Activated T-cell treated with anti-CD3 and anti-CD28 coated beads, Interleukin-2, amount 50 U/mL, for 72 hours (primary cell): ENCODE measurements at places on chromosomes 16 and 17.

DNA sequence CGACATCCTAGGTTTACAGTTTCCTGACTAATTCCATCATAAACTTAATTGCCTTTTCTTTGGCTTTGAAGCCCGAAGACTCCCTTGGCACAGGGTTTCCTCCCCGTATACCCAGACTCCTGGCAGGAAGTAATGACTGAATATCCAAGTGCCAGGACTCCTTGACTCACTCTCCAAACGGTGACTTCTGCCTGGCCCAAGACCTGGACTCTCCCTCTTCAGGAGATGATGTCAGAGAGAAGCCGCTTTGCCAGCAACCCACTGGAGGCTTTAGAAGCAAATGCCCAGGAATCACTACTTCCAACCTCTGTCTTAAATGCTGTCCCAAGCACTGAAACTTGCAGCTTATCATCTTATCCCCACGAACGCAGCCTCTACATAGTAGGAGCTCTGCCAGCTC lies 146.5 kb downstream of the RGS9 start:
- DNase-seq: no peak

DNA sequence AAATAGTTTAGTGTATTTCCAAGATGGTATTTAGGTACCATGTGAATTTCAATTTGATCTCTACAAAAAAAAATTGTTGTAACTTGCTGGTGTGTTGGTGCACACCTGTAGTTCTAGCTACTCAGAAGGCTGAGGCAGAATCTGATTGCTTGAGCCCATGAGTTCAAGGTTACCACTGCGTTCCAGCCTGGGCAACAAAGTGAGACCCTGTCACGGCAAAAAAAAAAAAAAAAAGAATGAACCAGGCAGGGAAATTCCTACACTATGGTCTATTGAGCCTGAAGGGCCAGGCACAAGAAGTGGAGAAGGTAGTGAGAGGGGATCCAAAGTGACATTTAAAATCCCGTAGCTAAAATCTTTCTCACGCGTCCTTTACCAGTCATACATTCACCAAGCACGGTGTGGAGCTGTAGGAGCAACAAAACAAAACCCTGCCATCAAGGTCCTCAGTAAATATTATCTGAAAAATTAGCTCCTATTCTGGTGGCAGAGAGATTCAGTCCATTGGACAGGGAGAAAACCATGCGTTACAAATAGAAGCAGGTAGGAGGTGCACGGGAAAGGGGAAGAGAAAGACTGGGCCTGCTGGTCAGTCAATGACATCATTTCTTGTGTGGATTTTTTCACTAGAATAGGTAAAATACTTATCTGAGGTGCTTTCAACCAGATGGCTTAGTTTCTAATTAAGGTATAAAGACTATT lies 27.3 kb downstream of the TXNDC11 start:
- DNase-seq: no peak

DNA sequence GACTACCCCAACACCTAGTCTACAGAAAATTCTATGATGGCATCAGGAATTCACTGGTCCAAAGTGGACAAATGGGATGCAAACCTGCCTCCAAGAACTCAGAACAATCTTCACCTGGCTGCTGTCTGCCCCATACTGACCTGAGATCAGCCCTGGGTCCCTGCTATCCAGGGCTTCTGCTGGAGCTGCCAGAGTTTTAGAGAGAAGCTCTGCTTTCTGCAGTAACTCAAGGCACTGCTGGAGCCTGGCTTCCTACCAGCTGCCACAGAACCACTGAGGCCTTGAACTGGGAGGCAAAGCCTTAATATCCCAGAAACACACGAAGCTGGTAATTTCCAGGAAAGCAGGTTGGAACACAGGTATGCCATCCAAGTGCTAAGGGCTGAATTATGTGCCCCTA lies 7.5 kb downstream of the TMEM170A start:
- no peak for DNase-seq

DNA sequence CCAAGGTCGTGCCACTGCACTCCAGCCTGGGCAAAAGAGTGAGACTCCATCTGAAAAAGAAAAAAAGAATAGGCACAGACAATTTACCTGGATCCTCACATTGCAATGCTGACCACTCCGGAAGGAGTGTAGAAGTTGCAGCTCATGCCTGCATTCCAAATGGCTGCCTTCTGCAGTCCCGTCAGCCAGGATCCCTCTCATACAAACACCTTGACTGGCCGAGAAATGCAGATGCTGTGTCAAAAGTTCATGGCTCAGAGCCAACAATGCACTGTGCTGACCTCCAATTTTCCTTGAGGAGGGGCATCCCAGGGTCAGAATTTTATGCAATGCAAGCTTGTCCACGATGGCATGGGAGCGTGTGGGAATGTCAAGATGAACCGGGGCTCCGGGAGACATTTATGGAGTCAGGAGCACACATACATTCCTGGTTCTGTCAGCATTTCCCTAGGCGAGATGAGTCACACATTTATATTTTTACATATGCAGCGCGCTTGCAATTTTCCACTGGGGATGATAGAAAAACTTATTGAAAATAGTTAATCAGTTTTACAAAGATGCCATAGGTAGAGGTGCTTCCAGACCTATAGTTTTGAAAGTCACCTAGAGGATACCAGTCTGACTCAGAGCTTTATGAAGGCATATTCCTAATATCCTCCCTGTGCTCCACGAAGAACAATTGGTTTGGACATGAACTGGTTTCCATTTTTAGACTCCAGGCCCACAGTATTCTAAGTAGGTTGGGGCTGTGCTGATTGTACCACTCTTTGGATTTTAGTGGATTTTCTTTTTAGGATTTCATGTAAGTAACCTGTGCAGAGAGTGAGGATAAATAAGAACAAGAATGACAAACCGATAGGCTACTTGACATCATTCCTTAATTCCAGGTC lies 614.6 kb downstream of the MAF start:
- DNase-seq: no peak

GRCh38 chr17:2705888-2706795 lies 5.4 kb downstream of the CLUH start:
- DNase-seq: no peak

- no peak for DNase-seq
Observed at GRCh38 chr17:36629970-36630502, 28.7 kb downstream of the MRM1 start.

DNA sequence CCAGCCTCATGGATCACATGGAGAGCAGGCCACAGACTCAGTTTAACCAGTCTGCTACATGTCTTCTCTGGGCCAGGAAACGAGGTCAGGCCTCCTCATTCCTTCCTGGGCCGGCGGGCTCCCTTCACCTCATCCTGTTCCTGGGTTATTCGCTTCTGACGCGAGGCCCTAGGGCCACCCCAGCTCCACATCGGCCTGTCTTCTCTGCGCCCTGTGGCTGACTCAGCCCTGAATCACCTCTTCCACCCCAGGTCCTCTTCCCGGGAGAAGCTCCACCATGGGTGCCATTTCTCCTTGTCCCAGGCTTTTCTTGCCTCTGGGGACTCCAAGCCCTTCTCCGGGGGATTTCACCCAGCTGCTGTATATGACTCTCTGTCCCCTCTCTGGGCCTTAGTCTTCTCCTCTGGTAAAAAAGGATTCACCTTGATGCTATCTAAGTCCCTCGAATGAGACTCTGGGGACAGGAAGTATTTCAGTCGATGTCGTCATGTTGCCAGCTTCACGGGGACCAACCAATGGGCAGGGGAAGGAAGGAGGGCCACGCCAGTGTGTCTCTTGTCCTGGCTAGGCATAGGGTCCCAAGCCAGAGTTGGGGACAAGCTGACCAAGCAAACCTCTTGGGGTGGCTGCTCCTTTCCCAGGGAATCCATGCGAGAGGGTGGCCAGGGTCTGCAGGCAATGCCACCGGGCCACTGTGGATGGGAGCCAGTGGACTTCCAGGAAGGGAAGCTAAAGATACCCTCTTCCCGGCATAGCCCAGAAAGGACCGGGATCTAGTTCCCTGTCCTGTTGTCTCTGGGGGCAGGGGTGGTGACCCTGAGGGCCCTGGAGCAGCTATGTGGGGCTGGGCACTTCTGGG lies 58.7 kb downstream of the SOCS3 start:
- peak; percentile 20 for DNase-seq

DNA sequence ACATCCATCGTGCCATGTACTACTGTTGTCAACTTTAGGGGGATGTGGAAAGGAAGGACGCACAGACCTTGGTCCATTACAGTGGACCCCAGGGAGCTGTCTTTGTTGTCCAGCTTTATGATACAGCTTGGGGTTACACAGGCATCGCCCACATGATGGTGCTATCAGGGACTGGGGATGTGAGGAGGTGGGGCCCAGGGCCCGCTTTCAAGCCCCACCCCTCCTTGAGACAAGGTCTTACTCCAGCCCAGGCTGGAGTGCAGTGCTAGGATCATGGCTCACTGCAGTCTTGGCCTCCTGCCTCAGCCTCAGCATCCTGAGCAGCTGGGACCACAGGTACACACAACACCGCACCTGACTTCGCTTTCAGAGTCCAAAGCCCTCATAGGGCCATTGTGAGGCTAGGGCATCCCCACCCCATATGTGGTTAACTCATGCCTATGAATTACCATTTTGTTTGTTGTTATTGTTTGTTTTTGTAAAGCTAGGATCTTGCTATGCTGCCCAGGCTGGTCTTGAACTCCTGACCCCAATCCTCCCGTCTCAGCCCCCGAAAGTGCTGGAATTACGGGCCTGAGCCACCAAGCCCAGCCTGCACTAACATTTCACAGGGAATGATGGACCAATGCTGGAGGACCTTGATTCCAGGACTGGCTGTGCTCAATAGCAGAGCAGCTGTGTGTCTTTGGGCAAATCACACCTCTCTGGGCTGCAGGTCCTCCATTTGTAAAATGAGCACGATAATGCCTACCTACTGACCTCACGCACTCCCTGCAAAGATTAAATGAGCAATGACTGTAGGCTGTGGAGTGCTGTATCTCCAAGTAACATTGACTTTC lies 17.2 kb downstream of the ST3GAL2 start:
- no peak for DNase-seq

DNA sequence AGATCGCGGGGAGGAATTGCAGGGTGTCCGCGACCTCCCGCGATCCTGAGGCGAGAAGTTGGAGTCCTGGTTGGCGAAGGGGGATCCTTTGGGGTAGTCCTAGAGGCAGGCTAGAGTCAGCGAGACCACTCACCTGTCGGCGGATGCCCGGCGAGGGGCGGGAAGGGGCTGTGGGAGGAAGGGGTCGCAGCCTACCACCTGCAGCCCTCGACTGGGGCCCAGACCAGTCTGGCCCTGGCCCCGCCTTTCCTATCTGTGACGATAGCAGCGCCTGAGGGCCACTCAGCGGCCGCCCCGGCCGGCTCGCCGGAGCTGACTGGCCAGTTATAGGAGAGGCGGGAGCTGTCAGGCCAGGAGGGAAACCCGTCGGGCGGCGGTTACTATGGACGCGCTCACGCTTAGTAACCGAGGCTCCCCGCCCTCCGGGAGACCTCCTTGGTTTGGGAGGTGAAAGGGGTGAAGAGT lies at the start of gene TEKT3:
TEKT3 (minus strand) TSS at position 213 of the 465 bp plus-strand sequence. CDS start 10,012 bp downstream, outside the sequence.
- DNase-seq: peak; percentile 18

- no peak for DNase-seq
Observed at GRCh38 chr16:54341892-54342776, 55.5 kb upstream of the IRX3 start.

DNA sequence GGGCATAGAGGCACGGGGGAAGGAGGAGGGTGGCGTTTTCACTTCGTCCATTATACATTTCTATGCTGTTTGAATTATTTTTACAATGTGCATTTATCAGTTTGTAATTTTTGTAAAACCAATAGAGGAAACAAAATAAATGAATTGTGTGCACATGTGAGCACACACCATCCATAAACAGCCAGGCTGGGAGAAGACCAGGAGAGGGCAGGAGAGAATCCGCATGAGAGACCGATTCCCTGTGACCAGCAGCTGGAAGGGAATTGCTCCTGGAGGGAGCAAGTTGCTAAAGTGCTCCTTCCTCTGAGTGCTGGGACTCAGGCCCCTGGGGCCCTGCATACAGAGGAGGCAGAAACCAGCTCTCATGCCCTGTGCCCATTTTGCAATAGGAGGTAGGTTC lies 126.0 kb downstream of the ABCC12 start:
- no peak for DNase-seq

- DNase-seq: peak; percentile 33
Observed at GRCh38 chr17:66165537-66166123, 26.3 kb downstream of the CEP112 start.

- peak; percentile 93 for DNase-seq
Observed at GRCh38 chr17:57463103-57463885, 207.0 kb downstream of the MSI2 start.

- DNase-seq: no peak
Observed at GRCh38 chr17:4354862-4355514, 11.5 kb downstream of the UBE2G1 start.

GRCh38 chr16:84914273-84914672 lies 94.5 kb downstream of the CRISPLD2 start:
- DNase-seq: no peak

DNA sequence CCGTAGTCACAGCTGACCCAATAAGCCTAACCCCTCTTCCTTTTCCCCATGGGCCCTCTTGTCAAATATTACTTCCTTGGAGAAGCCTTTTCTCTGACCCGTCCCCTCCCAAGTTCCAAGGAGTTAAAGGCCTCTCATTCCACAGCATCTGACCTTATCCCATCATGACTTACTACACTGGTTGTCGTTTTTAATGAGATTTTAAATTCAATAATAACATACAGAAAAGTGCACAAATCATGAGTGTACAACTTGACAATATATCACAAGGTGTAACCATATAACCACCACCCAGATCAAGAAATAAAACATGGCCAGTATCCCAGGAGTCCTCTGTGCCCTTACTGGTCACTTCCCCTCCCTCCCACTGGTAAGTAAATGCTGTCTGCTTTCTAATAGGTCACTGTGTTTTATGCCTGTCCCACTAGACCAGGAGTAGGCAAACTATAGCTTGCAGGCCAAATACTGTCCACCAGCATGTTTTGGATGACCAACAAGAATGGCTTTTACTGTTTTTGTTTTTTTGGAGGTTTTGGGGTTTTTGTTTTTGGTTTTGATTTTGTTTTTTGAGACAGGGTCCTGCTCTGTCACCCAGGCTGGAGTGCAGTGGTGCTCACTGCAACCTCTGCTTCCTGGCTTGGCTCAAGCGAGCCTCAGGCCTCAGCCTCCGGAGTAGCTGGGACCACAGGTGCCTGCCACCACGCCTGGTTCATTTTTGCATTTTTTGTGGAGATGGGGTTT lies 1.2 kb upstream of the FDXR start:
- DNase-seq: no peak

GRCh38 chr16:11405331-11406176 lies 60.3 kb downstream of the RMI2 start:
- DNase-seq: peak; percentile 61

DNA sequence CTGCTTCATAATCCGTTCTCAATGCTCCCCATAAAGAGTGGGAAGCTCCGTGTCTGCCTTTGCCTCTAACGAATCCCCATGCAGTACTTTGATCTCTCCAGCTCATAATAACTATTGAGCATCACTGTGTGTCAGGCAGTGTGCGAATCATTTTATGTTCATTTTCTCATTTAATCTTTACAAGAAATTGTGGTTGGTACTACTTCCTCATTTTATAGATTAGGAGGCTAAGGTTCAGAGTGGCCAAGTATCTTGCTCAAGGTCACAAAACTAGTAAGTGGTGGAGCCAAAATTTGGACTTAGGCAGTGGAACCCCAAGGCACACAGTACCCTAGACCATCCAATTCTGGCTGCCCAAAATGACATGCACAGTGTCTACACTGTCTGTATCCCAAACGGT lies 44.8 kb downstream of the ABCC12 start:
- no peak for DNase-seq
